ENCODE measurements at places on chromosomes 12 and 14. TPM values are rescaled to one million over a fixed set of nuclear protein-coding genes. Genes with fewer than 3 reads are reported as not detected.

EXD2 gene
- total RNA-seq: 21.0 TPM

IAPP gene
- total RNA-seq: not detected

ATL1 gene
- total RNA-seq: 16.0 TPM

P3H3 gene
- 37.7 TPM for total RNA-seq

KIF26A gene
- 6.9 TPM for total RNA-seq

ESRRB gene
- 0.95 TPM for total RNA-seq

FAIM2 gene
- 2.5 TPM for total RNA-seq
